ENCODE measurements at places on chromosomes 12 and 14. TPM values are rescaled to one million over a fixed set of nuclear protein-coding genes. Genes with fewer than 3 reads are reported as not detected.

The ADGRD1 gene
- 22.1 TPM for total RNA-seq

DNA sequence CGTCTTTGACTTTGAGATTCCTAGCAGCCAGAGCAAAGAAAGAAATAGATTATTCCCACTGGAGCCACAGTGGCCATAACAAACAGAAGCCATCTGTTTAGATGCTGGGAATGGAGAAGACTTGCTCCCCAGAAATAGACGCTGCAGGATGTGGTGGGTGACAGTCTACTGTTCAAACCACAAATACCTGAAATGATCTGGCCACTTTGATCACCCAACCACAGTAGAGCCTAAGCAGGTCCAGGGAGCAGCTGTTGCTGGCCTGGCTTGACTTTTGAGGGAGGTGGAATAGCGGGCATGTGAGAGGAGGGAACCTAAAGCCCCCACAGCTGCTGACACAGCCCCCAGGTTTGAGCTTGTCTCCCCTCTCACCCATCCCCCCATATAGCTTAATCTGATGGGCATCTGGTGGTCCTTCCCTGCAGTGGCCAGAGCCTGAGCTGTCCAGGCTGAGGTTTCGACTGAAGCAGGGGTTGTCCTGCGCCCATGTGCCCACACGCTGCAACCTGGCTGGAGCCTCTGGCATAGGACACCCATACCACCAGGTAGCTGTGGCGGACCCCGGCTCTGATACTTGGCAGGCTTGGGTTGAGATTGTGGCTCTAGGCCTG is 38.7 kb downstream of the SH2B3 start:
- no peak for ATAC-seq

The PLBD1 gene
- 2.5 TPM for total RNA-seq

GRCh38 chr14:53757732-53758131 is 198.9 kb downstream of the BMP4 start:
- no peak for ATAC-seq

Measured in gastroesophageal sphincter (tissue), 4 donors.